ENCODE measurements at places on chromosomes 4 and X.

- no peak for DNase-seq
These were observed 171.9 kb downstream of the DKK2 start for GRCh38 chr4:106864231-106864630.

DNA sequence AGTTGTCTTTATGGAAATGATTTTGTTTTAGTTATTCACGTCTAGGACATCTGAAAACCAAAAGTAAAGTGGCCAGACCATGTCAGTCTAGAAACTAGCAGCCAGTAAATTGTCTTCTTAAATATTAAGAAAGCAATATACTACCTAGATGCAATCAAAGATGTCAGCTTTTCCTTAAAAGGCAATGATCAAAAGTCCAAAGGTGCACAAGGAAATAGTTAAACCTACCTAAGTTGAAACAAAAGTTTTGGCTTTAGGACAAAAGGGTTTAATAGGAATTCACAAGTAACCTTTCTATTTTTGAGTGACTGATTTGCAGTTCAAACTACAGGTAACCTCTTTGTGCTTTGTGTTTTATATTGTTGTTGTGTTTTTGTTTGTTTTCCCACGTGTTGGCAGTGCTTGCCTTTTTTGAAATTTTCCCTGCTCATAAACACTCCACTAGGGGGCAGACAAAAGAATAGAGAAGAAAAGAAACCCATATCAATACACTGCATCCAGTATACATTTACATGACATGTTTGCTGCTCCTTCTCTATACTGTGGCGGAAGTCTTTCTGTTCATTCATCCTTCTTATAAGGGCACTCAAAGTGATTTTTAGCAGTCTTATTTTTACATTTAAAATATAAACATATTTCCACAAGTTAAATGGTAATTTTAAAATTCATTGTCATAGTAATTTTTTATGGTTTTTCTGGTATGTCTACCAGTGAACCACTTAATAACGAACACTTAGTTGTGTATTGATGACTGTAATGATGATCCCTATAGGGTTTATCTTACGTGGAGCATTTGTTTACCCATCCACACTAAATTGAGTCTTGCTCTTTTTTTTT, 62.7 kb downstream of the GAB1 start:
- DNase-seq = no peak

DNA sequence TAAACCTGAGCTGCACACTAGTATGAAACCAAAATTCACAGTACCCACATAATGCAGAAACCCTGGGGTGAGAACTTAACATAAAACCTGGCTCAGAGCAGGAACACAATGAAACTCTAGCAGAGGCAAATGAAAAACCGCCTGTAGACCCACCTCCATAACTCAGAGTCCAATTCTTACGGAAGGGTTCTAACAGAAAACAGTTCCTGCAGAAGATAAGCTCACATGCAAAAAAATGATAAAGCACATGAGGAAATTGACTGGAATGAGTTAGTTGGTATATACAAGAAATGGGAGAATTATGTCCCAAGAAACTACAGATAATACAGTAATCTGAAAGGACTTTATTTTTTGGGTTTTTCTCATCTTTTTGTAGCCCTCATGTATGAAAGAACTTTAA, 14.7 kb downstream of the RTL9 start:
- no peak for DNase-seq

- DNase-seq = no peak
These were observed 46.7 kb downstream of the CFAP299 start for GRCh38 chr4:80382090-80382832.

DNA sequence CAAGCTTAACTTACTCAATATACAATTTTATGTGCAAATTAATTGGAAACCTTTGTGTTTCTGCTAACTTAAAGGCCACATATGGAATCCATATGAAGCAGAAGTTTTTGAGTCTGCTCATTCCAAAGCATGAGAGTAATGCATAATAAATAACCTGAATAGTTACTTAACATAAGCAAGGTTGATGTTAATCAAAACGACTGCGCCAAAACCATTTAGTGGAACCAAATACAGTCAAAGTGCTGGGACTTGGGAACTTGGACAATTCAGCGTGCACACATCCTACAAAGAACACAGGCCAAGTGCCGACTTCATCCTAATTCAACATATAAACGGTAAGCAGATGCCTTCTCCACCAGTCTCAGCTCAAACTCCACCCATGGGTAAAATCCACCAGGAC, 17.0 kb downstream of the TSPAN5 start:
- DNase-seq = no peak

- no peak for DNase-seq
These were observed 273.7 kb downstream of the ARHGAP24 start for GRCh38 chr4:85748654-85749053.

GRCh38 chr4:39754309-39754708, 56.4 kb downstream of the UBE2K start:
- DNase-seq = no peak

DNA sequence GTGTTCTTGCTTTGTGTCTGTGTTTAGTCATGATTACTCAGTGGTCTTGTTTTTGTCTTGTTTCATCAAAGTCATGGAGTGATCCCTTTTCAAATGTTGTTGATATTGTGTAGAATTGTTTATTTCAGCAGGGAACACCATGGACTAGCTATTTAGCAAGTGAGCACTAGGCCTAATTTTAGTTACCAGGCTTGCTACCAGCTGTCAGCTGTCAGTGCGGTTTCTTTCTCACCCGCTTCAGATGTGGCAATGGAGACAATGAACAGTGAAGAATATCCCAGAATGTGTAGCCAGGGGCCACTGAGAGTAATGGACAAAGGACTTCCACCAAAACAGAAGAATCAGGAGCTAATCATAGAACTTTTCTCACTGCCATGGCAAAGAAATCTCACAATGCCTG, 432.8 kb upstream of the FMR1 start:
- no peak for DNase-seq

DNA sequence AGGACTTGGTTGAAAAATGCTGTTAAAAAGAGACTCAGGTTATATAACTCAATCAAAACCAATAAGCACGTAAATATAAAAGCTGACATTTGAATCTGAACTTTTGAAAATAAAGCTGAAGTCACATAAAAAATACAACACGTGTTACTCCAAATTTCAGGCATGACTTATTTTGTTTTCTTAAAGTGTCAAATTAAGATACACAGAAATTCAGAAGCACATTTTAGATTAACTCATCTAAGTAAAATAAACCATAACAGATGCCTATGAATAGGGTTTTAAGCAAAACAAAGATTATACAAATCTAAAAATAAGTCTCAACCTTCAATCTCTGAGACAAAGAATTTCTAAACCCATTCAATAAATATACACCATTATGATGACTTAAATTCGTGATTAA, 124.8 kb downstream of the ANTXR2 start:
- DNase-seq = no peak

- DNase-seq = no peak
These were observed 18.7 kb downstream of the FLNA start for GRCh38 chrX:154355776-154356140.

- DNase-seq = no peak
These were observed 142.5 kb downstream of the CXXC4 start for GRCh38 chr4:104352211-104352610.

DNA sequence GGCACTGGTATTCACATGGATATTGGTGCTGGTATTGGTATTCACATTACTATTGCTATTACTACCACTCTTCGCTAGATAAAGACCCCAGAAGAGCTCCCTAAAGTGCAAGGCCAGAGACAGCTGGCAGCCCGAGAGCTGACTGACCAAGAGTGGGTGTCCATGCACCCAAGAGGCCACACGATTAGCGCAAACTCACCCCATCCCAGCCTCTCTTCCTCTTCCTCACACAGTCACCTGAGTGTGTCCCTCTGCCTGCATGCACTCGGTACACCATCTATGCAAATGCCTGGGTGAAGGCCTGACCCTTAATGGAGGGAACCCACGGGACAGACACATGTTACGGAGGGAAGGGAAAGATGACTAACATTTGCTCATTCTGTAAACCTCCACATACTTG, 86.7 kb downstream of the HAUS3 start:
- DNase-seq = no peak

DNA sequence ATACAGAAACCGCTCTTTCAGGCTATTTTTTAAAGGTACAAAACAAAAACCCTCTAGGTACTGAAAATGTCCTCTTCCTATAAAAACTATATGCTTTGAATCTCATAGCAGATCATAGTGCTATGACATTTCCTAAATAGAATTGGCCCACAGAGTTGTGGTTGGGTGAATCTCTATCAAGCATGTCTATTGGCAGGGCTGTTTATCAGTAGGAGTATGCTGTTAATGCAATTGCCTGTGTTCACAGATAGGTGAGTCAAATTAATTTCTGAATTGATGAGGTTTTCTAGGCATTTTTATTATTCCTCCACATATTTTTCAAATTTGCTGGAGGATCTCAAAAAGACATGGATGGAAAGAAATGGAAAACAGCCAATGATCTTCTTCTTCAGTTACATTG, 73.9 kb downstream of the QRFPR start:
- no peak for DNase-seq

- DNase-seq = no peak
These were observed 2.8 kb downstream of the RTL5 start for GRCh38 chrX:72128881-72129280.

- DNase-seq = no peak
These were observed 7.9 kb downstream of the RHOH start for GRCh38 chr4:40204507-40205258.

GRCh38 chrX:100477467-100477866, 67.4 kb upstream of the PCDH19 start:
- DNase-seq = no peak

DNA sequence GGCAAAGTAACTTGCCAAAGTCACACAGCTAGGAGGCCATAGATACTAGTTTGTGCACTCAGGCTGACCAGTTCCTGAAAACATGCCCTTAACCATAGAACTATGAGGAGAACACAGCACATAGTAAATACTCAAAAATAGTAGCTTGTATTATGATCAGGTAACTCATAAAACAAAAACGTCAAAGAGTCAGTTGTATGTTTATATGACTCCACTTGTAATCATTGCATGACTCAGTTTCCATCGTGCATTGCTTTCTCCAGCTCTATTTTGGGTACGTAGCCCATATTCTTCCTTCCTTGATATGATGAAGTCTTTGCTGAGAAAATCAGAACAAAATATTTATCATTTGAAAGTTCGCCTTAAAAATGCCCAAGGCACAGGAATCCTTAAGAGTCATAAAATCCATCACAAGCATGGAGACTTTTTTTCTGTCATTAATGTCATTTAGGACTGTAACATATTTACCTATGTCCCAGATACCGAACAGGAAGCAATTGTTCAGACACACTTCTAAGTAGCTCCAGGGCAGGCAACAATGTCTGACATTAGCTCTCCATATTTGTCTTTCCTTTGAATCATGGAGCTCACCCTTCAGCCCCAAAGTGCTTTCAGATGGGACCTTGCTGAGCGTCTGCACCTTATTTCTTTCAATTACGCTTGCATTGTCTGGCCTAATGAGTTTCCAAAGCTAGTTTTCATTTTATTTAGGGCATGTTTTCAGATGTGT, 11.2 kb upstream of the MID1 start:
- no peak for DNase-seq

- DNase-seq = no peak
These were observed 22.8 kb downstream of the NELFA start for GRCh38 chr4:1985780-1986577.

DNA sequence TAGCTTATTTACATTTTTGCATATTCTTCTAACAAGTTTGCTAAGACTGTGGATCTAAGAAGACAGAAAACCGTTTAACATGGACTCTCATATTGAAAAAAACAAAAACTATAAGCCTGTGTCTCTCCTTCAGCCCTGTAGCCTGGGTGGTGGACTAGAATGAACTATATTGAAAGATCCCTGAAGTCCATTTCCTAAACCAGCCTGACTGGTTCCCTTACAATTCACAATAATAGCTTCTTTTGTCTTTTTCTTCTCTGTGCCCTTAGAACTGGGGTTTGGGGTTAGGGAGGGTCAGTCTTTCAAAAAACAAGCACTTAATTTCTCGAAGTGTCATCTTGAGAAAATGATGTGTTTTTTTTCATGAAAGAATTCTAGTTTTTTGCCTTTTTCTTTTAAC, 59.0 kb downstream of the GSTCD start:
- no peak for DNase-seq

- no peak for DNase-seq
These were observed 98.1 kb downstream of the VSIG4 start for GRCh38 chrX:65941775-65942174.

DNA sequence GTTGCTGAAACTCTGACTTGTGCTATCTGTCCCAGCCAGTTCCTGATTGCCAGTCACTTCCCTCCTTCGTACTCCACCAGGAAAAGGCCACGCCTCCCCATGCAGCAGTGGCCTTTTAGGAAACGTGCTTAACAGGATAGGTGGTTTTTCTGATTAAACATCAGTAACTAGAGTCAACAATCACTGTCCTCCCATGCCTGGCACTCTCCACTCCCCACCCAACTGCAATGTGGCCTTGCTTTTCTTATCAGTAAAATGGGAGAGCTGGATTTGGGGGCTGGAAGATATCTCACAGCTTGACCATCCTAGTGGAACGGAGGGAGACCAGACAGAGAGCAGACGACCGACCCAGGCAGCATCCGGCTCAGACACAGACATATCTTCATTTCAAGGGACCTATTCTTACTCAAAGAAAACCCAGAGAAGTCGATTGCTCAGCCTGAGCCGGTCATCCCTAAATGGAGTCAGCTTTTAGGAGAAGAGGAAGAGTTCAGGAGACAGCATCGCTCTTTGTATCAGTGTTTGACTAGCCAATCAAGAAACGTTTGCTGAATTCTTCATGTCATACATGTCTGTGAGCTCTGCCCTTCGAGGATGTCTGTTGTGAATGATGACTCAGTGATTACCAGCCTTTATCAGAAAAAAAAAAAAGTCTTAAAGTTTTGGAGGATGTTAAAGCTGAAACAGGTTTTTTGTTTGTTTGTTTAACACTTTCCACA, 12.7 kb upstream of the UBA6 start:
- DNase-seq = no peak

GRCh38 chrX:2709556-2709955, 18.5 kb downstream of the CD99 start:
- DNase-seq = no peak

- DNase-seq = no peak
These were observed 3.4 kb upstream of the ARR3 start for GRCh38 chrX:70264784-70265183.

DNA sequence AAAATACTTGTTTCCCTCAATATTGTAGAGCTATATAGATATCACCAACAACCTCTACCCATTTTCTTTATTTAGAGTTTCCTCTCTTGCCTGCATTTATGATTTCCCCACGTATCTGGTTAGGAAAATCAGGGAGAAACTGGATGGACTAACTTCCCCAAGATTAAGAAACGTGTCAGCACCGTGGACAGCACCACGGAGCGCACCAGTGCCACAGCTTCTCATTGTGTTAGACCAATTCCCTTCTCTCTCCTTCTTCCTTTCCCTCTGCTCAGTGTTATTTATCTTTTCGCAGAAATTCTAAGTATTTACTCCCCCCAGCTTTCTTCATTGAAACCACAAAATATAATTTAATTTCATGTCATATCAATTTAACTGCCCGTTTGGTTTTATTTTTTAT, 568.6 kb upstream of the BOD1L1 start:
- peak; percentile 81 for DNase-seq

DNA sequence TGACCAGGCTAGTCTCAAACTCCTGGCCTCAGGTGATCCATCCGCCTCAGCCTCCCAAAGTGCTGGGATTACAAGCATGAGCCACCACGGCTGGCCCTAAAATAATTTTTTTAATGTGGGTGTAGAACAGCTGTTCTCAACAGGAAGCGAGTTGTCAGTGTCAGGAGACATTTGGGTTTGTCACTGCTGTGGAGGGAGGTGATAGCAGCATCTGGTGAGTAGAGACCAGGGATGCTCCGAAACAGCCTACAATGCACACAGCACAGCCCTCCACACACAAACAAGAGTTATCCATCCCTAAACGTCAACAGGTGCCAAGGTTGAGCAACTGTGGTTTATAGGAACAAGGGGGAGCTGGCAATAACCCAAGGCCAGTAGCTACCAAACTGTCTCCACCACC, 243.4 kb upstream of the STS start:
- DNase-seq = no peak
